ENCODE measurements at places on chromosomes 1 and 21. TPM values are rescaled to one million over a fixed set of nuclear protein-coding genes. Genes with fewer than 3 reads are reported as not detected.

SCMH1 gene
- total RNA-seq: 18.0 TPM

TMEM81 gene
- 1.3 TPM for total RNA-seq

- no peak for DNase-seq
Observed at GRCh38 chr1:218383051-218383450, 37.9 kb downstream of the TGFB2 start.

DNA sequence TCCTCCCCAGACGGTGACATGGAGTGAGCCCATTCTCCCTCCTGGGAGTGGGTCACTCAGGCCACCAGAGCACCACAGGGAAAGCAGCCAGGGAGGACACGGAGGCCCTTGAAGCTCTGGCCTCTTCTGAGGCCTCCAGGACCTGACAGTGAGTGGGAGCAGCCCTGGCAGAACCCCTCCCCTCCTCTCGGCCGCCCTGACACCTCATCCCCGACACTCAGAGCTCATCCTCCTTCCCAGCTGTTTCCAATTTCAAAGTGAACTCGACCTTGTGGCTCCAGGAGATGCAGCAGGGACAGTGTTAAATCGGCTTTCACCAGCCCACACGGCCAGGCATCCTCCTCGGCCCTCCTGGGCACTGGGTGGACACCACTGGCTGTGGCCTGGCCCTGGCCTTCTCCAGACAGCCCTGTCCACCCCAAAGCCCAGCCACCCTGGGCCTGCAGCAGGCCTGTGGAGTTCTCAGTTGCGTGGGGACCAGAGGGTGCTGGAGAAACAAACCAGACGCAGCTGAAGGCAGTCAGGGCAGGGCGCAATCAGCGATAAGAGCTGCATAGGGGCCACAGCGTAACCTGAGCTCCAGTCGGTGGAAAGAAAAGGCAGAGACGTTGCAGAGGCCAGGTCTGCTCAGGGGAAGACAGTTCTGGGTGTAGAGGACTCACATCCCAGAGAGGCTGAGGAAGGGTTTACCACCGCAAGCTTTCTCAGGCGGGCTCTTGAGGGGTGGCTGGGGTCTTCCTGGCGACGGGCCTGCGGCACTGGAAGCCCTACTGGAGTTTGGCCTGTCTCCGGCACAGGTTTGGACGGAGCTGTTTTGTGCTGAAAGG, 27.1 kb downstream of the FTCD start:
- DNase-seq: no peak

- no peak for DNase-seq
Observed at GRCh38 chr1:231177936-231178335, 16.1 kb downstream of the TRIM67 start.

- no peak for DNase-seq
Observed at GRCh38 chr1:78281580-78281979, 209.2 kb upstream of the PTGFR start.

DNA sequence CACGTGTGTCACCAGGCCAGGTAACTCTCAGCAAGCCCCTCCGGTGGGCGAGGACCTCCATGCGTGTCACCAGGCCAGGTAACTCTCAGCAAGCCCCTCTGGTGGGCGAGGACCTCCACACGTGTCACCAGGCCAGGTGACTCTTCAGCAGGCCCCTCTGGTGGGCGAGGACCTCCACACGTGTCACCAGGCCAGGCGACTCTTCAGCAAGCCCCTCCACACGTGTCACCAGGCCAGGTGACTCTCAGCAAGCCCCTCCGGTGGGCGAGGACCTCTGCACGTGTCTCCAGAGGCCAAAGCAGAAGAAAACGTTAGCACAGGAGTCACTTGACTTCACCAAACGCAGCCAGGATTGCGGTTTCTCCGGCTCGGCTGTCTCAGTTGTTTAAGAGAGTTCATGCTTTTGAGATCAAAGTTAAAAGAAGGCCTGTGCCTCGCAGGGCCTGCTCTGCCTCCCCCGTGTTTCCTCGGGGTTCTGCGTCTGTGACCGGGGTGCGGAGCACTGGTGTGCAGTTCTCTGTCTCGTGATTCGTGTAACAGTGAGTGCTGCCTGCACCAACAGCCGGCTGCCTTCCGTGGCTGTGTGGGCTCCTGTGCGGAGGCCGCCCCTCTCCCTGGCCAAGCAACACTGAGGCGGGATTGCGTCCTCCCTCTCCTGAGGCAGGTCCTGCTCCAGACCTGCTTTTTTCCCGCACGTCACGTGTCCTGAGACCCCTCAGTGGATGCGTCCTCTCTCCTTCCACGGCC, 56.6 kb downstream of the PRKCZ start:
- no peak for DNase-seq

GRCh38 chr1:2239013-2239370, 10.9 kb downstream of the SKI start:
- no peak for DNase-seq

DNA sequence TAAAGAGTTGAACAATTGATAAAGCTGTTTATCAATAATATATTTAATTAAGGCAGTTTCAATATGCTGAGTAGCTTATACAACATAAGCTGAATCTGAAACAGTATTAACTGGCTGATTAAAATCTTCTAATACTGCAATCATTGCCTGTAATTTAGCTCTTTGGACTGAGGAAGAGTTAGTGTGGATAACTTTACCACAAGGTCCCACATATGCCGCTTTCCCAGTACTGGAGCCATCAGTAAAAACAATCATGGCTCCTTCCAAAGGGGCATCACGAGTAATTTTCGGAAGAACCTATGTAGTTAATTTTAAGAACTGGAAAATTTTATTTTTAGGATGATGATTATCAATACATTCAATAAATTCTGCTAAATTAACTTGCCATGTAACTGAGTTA, 6.7 kb downstream of the DAP3 start:
- DNase-seq: no peak

Measured in A172 (cell line).